ENCODE measurements at places on chromosomes 12 and 14.

DNA sequence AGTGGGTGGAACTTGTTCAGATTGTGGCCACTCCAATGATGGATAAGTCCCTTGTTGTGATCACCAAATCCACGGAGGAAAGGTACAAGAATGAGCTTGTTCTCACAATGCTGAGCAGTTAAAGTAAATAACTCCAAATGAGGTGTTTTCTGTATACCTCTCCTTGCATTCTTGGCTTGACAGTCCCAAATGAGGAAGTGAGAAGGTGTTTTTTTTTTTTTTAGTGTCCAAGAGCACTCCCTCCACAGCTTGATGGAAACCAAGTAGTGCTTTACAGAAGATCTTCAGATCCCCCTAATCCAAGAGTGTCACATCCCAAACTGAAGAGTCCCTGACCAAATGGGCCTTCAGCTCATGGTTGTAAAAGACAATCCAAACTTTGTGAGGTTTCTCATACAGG lies 153.6 kb downstream of the ATP23 start:
- no peak overlapping the region for H3K27ac ChIP-seq
- DNase-seq: no peak
- H3K4me1 ChIP-seq: peaks cover 10% of the 10 kb centered on the region
- H3K36me3 ChIP-seq: no peaks in the 10 kb centered on the region

DNA sequence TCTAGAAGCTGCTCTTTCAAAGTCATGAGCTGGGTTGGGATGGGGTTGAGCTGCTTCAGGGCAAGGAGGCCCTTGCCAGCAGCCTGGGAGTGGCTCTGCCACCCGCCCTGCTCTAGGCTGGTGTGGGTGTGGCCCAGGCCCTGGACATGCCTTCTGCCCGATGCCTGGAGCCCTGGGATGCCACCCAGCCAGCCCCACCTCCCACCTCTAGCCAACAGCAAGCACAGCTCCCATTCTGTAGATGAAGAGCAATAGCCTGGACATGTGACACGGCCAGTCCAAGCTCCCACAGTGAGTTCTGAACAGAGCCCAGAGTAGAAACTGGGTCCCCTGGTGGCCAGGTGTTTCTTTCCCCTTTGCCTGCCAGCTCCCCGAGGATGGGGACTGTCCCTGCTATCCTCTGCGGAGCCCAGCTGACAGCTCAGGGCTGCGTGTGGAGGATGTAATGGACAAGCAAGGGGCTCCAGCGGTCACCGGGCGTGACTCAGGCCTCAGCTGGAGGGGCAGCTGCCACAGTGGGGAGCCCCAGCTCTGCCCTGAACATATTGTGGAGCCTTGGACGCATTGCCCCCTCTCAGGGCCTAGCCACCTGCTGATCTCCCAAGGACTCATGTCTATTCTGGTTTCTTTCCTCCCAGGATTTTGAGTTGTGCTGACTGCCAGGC lies 165.2 kb downstream of the TSPAN9 start:
- H3K4me3 ChIP-seq: no peak overlapping the region
- no peak overlapping the region for H3K27ac ChIP-seq

DNA sequence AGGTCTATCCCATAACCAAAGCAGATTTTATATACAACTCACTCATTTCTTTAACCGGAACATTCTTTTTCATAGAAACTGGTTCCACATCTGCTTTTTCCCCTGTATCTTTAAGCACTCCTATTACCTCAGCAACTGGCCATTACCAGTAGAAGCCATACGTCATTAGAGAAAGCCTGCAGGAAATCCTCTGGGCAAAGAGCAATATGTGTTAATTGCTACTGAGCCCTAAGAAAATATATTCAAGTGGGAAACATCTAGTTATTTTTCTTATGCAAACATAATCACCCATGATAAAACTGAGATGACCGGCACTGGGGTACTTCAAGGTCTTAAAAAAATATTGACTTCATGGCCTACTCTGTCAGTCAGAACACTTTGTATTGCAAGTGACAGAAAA lies 28.2 kb upstream of the CPSF6 start:
- no peaks in the 10 kb centered on the region for H3K27me3 ChIP-seq
- no peaks in the 10 kb centered on the region for H3K36me3 ChIP-seq
- DNase-seq: no peak
- no peaks in the 10 kb centered on the region for H3K4me1 ChIP-seq
- no peak overlapping the region for H3K27ac ChIP-seq
- H3K4me3 ChIP-seq: no peak overlapping the region

GRCh38 chr12:87216436-87216835 lies 812.8 kb downstream of the C12orf50 start:
- no peaks in the 10 kb centered on the region for H3K36me3 ChIP-seq
- H3K27me3 ChIP-seq: no peaks in the 10 kb centered on the region
- H3K4me3 ChIP-seq: no peak overlapping the region
- no peaks in the 10 kb centered on the region for H3K4me1 ChIP-seq
- no peak for DNase-seq

- H3K4me1 ChIP-seq: peaks cover 40% of the 10 kb centered on the region
- H3K27ac ChIP-seq: no peak overlapping the region
- H3K36me3 ChIP-seq: no peaks in the 10 kb centered on the region
- H3K27me3 ChIP-seq: no peaks in the 10 kb centered on the region
Measured at GRCh38 chr12:105233041-105233905, 2.7 kb downstream of the APPL2 start.

- no peak overlapping the region for H3K27ac ChIP-seq
- H3K27me3 ChIP-seq: no peaks in the 10 kb centered on the region
- H3K4me1 ChIP-seq: no peaks in the 10 kb centered on the region
- no peak for DNase-seq
- H3K36me3 ChIP-seq: no peaks in the 10 kb centered on the region
Measured at GRCh38 chr14:66017927-66018326, 468.2 kb upstream of the CCDC196 start.

DNA sequence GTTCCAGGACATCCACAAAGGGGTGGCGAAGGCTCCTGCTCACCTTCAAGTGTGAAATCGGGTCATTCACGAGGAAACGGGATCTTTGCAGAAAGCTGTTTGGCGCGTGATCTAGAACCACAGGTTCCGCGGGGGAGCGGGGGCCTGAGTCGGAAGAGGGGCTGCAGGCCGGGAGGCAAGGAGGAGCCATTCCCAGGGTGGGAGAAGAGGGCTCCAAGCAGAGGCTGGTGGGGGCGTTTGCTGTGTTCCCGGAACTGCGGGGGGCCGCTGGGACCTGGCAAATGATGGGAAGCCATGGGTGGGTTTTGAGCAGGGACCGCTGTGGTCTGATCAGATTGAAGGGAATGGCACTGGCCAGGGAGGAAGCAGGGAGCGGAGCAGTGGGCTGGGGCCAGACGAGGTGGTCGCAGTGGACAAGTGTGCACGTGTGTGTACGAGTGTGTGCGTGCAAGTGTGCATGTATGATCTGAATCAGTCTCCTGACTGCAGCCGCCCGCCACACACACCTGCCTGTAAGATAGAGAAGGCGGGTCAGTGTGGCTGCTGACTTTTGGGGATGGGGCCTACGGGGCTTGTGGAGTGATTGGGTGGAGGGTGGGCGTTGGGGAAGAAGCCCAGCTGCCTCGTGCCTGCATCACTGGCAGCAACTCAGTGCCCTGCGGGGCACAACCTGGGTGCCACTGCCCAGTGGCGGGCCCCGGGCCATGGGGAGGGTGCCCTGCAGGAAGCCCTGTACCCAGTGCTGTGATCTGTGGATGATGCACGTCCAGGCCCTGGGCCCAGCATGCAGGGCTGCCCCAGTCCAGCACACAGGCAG lies 141.9 kb downstream of the KIF26A start:
- no peak overlapping the region for H3K4me3 ChIP-seq
- no peaks in the 10 kb centered on the region for H3K4me1 ChIP-seq
- no peaks in the 10 kb centered on the region for H3K36me3 ChIP-seq
- peaks cover 38% of the 10 kb centered on the region for H3K27me3 ChIP-seq
- DNase-seq: no peak
